ENCODE measurements at places on chromosomes 4 and X.

DNA sequence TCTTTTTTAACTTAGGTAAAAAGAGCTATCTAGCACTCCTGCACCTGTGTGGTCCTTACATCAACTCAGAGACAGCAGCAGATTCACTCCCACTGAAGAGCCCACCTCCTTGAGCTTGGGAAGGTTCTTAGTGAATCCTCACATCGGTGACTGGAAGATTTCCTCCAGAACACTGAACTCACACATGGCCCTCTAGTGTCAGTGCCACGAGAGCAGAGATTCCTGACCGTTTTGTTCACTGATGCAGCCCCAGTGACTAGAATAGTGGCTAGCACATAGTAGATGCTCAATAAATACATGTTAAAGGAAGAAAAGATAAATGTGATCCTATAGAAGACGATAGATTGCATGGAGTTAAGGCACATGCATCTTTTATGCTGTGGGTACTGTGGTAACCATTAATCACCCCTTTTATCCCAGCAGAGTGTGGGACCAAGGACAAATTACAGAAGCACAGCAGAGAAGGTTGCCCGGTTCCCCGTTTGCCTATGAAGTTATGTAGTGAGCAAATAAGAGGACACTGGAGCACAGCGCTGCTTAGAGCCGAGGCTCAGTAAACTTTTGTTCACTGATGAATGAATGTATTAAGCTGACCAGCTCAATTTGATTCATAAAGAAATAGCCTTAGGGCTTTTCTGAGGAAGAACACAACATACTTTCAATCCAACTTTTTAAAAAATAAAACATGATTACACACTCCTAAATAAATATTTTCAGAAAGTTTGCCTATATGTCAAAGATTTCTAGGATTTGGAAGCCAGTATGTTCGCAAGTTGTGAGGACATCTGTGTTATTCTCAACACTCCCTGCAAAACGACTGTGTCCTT is 8.7 kb downstream of the GASK1B start:
- DNase-seq = no peak

DNA sequence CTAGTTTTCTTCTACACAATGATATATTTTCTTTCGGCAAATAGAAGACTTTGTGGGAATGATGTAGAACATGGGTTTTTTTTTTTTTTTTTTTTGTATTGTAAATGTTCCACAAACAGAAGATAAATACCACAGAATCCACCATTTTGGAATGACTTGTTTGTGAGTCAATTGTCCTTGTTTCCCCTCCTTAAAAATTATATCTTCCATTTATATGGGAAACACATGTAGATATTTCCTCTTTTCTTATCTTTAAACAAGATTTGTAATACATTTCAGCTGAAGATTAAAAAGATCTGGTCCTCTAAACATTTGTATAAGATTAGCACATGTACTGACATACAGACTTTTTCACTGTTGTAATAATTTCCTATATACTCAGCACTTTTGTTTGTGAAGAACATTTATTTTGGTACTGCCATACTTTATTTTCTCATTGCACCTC is 304.6 kb downstream of the SPRY1 start:
- DNase-seq = no peak

GRCh38 chrX:17736478-17736855 is 826 bp upstream of the SCML1 start:
- DNase-seq = no peak

DNA sequence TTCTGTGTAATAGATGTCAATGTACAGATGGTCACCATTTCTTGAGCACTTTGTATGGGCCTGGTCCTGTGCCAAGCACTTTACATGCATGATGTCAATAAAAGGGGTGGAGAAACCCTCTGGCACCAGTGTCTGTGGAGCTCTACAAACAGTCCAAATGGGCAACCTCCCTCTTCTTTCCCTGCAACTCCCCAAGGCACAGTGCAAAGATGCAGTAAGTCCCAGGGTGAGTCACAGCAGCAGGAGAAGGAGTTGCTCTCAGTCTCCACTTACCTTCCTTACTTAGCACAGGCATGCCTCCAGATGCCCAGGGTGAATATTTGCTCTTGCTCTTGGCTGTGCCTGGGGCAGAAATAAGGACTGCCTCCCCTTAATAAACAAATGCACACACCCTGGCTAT is 4.3 kb downstream of the OCIAD2 start:
- DNase-seq = no peak

DNA sequence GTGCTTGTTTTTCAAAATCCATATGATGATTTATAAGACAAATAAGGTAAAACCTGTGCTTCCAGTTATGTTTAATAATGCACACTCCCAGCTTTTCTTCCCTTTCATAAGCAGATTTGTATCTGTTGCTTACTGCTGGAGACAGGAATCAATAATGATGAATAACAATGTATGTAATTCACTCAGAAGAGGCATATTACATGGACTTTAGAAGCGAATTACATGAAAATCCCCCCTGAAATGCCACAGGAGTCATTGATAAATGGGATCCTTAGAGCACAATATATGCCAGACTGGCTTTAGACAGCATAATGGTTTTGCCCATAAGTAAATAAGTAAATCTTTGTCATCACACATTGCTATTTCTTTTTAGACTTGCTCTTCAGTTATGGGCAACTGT is 892.3 kb downstream of the CCSER1 start:
- no peak for DNase-seq

DNA sequence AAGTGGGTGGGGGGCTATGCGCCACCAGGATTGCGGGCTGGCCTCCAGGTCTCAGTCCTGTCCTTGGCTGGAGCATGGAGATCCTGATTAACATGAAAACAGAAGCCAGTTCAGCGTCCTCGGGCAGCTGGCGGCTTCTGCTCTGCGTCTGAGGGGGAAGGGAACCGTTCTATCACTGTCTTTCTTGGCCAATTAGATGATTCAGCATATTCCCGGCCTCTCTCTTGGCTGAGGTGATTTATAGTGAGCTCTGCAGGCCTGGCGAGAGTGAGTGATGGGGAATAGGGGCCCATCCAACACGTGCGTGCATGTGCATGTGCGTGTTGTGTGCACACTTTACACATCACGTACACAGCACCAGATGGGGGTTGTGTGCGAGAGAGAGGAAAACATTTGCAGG is 145.8 kb upstream of the ATP6AP2 start:
- no peak for DNase-seq

- DNase-seq = no peak
These were observed 21.8 kb downstream of the TXLNG start for GRCh38 chrX:16807976-16808542.

DNA sequence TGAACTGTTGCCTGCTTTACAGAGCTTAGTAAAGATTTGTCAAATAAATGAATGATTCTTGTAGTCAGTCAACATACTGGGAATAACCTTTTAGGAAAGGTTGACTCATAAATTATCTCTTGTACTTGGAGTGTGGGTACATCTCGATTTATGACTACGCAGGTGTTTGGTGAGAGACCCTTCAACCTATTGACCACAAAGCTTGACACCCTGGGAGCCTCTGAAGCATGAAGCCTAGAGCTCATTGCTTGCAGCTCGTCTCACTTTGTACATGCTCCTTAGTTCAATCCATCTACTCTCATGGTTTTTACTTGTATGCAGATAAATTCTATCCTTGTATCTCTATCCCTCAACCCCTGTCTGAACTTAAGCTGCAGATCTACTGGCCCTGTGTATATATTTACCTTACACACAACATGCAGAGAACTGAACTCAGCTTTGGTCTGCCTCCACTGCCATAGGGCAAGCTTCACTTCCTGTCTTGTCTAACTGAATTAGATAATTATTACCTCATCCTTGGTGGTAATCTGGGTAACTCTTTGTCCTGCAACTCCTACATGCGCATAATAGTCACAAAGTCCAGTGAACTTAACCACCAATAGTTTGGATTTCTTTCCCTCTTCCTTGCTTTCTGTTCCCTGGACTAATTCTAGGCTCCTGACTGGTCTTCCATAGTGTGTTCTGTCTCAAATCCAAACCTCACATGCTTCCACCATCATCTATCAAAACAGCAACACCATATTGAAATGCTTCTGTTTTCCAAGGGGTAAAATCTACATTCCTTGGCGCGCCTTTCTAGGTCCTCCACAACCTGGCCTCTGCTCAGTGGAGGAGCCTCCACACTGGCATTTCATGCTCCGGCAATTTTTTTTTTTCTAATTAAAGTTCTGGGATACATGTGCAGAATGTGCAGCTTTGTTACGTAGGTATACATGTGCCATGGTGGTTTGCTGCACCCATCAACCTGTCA is 32.2 kb upstream of the FAT1 start:
- no peak for DNase-seq

- no peak for DNase-seq
These were observed at the start of gene ZCCHC12 for GRCh38 chrX:118823263-118824172. Gene ZCCHC12 (plus strand): TSS chrX:118823824. CDS start chrX:118825245, 1,421 bp downstream.

DNA sequence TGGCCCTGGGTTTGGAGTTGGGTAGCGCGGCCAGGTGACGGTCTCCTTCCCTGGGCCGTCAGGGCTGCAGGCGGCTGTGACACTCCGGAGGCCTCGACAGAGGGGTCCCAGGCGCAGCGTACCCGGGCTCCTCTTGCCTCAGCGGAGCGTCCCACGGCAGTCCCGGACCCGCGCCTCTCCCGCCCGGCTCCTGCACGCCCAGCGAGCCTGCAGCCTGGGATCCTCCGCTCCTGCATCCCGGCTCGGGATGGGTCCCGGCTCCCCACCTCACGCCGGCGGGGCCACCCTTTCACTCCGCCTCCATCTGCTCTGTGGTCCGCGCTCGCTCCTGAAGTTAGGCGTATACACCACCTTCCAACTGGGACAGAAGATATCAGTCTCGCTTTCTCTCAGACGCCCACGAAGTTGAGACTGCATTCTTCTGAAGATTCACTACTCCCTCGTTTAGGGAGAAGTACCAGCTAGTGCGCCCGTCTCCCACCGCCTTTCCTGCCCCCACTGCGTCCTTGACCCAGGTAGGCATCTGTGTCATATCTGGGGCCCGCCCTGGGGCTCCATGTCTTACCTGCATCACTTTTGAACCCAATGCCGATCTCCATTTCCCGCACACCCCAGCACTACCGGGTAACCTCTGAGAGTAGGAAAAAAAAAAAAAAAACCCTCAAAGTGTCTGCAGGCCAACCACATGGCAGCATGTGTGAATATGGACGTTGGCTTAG is 32.3 kb upstream of the KDR start:
- no peak for DNase-seq

GRCh38 chrX:107448998-107449835 is at the start of gene FRMPD3:
Gene FRMPD3 (plus strand): TSS chrX:107449652. CDS start chrX:107526589, 76,937 bp downstream.
- no peak for DNase-seq

DNA sequence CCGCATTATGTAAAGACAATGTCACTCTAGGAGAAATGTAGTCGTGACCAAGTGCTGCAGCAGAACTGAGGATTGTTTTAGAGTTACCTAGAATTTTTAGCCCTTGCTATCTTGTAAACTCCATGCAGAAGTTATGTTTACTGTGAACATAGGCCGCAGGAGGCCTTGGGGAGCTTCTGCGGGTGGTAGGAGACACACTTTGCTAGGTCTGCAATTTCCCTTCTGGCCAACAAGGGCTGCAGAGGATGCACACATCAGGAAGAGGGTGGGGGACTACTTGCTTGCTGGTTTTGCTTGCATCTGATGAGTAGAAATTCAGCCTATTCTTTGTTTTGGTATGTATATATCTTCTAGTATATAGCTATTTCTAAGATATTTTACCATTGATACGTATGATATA is 23.1 kb downstream of the BANK1 start:
- no peak for DNase-seq

- no peak for DNase-seq
These were observed 326.8 kb downstream of the ZNF674 start for GRCh38 chrX:46218373-46218772.

GRCh38 chr4:536351-536972 is 37.5 kb downstream of the PIGG start:
- no peak for DNase-seq

DNA sequence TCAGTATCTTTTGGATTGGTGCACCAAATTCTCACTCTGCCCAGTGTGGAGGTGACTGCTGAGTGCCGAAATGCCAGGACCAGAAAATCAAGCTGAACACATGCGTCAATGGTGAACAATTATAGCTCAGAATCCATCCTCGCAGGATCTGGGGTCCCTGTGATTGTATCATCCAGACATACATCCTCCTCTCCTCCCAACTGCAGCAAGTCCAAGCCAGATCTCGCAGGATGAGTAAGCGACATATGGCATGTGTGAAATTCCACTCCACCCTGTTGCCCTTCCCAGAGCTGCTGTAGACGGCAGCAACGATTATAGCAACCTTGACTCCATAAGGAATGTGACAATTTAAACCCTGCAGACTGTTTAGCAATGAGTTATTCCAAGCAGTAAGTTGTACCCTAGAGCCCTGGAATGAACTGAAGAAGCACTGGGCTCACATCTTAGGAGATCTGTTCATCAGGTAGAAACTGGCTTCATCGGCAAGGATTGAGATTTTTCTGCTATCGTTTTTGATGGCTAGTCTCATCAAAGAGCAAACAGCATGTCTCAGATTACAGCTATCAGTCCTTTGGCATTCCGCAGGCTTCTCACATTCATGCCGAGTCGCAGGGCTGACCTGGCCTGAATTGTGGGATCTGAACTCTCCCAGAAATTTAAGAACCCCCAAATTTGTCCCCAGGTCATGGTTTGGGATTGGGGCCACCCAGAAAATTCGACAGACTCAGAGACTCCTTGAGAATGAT is 35.5 kb upstream of the SORBS2 start:
- DNase-seq = no peak

DNA sequence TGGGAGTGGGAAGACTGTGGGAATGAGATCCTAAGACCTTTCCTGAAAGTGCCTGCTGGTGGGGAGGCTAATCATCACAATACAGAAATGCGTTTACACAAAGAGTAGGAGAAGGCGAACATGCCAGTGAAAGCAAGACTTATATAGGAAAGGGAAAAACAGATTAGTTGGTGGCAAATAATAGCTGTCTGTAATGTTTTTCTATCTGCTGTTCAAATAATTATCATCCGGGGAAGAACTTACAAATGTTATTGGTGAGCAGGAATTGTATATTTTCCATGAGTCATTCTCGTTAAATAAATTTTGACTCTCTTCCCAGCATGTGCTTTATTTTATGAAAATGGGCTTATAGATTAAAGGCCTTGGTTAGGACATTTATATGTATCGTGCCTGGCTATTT is 196.5 kb downstream of the ARHGAP10 start:
- DNase-seq = no peak

- DNase-seq = no peak
These were observed 444.2 kb upstream of the SLIT2 start for GRCh38 chr4:19807505-19807904.

GRCh38 chr4:106450249-106450648 is 81.7 kb upstream of the GIMD1 start:
- DNase-seq = no peak

DNA sequence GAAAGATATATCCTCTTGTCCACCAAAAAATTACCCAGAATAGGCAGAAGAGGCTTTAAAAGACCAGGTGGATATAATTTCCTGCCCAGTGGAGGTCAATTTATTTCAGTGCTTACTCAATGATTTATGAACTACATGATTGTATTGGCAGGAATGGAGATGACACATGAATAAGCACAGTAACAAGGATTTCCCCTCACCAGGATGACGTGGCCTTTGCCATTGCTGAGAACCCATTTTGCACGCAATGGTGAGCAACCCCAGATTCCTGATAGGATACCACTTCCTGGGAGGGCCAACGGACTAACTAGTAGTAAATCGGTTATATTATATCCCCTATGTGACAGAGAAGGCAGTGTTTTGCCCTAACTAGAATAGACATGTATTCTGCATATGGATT is 11.6 kb upstream of the TTC29 start:
- no peak for DNase-seq

Data from stimulated activated CD4-positive, alpha-beta T cell treated with anti-CD3 and anti-CD28 coated beads, TNF-alpha, amount 100 ng/mL, for 24 hours (primary cell).